ENCODE measurements at places on chromosomes 11 and 22.

GRCh38 chr11:32388871-32389770 lies 46.2 kb downstream of the WT1 start:
- DNase-seq, result no peak

GRCh38 chr11:79366218-79366617 lies 74.6 kb downstream of the TENM4 start:
- no peak for DNase-seq

- no peak for DNase-seq
Measured at GRCh38 chr11:27807596-27807995, 107.3 kb upstream of the BDNF start.

DNA sequence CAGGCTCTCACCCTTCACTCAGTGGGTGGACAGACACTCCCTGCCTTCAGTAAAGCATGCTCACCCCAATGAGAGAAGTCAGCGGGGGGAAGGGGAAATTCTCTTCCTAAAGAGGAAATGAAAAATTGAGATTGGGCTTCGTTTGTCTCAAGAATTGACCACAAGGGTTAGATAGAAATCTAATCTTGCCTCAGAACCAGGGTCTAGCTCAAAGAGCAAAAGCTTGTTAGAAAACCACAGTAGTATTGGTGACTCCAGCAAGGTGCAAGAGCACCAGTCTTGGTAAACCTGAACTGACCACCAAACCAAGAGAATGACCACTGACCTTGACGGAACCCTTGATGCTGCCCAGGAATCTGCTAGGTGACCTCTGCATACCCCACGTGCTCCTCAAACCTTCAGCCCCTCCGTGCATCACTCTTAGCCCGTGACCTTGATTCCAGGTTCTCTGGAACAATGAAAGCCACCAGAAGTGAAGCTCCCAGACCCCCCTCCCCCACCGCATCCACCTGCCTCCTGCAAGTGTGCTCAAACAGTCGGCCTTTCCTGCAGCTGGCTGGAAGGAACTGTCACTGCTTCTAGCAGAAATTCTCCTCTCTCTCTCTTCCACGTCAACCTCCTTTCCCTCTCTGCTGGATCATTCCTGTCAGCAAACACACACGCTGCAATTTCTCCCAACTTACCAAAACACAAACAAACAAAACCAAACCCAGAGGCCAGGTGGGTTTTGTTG lies 3.1 kb upstream of the TMA7B start:
- no peak for DNase-seq

- DNase-seq, result no peak
Measured at GRCh38 chr11:19746086-19746485, 33.4 kb downstream of the NAV2 start.

GRCh38 chr22:46824980-46825544 lies 62.6 kb downstream of the TBC1D22A start:
- DNase-seq, result no peak

DNA sequence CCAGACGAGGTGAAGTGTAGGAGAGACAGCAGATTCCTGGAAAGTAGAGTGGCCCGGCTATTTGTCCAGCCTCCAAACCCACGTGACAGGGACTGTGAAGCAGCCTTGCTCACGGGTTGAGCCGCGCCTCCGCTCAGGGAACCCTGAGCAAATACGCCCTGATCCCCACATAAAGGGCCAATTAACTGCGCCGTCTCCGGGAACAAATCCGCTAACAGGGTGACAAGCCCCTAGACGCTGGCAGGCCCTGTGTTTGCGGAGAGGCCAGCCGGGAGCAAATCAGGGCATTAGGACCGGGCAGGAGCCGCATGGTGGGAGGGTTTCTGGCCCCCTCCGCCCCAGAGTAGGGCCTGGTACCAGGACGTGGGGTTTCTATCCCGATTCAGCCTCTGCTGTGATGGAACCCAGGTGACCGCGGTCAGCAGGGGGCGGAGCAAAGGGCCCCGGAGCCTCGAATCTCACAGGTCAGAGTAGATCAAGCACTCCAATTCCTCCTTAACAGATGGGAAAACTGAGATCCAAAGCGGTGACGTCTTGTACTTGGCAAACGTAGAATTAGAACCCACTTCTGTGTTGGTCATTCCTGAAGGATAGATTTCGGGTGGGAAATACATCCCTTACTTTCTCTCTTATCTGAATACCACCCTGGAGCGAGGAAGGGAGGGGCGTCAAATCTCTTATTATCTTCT lies 2.0 kb upstream of the ROBO3 start:
- no peak for DNase-seq

- no peak for DNase-seq
Measured at GRCh38 chr11:94652735-94653284, 85.6 kb downstream of the PIWIL4 start.

- no peak for DNase-seq
Measured at GRCh38 chr11:116285026-116285425, 487.8 kb downstream of the BUD13 start.

GRCh38 chr11:105783216-105783615 lies 173.3 kb downstream of the GRIA4 start:
- DNase-seq, result no peak

- no peak for DNase-seq
Measured at GRCh38 chr22:33631777-33632176, 288.5 kb downstream of the LARGE1 start.

- DNase-seq, result no peak
Measured at GRCh38 chr11:59247531-59248227, 35.0 kb upstream of the MPEG1 start.

GRCh38 chr22:28231441-28231840 lies 312.4 kb upstream of the PITPNB start:
- DNase-seq, result no peak

GRCh38 chr11:94926271-94926625 lies 47.1 kb downstream of the CWC15 start:
- no peak for DNase-seq

DNA sequence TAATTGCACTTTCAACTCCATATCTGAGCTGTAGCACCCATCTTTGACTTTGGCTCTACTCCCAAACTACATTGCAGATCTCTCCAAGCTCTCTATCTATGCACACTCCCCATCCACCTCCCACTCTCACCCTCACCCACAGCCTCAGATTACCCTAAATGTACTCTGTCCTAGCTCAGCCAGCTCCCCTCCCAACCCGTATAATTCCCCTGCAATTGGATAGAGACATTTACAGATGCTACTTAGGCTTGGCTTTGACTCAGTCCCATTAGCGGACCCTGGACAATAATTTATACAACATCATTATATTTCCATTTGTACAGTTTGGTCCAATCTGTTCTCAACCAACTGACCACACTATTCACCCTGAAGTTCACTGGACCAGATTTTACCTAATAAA lies 338.9 kb upstream of the ANO3 start:
- DNase-seq, result no peak

GRCh38 chr11:119803726-119804294 lies 74.8 kb upstream of the NECTIN1 start:
- no peak for DNase-seq

DNA sequence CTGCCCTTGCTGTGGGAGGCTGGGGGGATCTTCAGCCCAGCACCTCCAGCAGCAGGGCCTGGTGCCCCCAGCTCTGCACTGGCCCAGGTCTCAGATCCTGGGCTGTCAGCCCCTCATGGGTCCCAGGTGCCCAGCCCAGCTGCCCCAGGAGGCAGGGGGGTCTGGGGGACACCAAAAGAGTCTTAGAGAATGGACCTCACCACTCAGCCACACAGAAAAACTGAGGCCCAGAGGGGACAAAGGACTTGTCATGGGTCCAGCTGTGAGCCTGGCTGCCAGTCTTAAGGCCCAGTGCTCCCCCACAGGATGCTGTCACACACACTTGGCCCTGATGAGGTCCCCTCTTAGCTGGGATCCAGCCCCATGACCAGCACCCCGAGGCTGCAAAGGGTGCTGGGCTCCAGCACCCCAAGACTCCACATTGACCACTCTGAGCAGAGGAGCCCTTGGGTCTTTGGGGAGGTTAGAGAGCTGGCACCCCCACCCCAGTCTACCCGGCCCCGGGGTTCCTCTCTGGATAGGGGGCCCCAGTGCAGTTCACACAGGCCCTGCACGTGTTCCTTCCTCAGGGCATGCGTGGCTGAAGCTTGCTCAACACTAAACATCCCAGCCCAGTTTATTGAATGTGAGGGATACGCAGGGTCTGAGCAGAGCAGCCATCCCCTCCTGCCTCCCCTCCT lies 54.4 kb downstream of the IGLL5 start:
- DNase-seq, result no peak

- DNase-seq, result peak; percentile 72
Measured at GRCh38 chr11:803770-804598, 1.0 kb downstream of the PIDD1 start.

DNA sequence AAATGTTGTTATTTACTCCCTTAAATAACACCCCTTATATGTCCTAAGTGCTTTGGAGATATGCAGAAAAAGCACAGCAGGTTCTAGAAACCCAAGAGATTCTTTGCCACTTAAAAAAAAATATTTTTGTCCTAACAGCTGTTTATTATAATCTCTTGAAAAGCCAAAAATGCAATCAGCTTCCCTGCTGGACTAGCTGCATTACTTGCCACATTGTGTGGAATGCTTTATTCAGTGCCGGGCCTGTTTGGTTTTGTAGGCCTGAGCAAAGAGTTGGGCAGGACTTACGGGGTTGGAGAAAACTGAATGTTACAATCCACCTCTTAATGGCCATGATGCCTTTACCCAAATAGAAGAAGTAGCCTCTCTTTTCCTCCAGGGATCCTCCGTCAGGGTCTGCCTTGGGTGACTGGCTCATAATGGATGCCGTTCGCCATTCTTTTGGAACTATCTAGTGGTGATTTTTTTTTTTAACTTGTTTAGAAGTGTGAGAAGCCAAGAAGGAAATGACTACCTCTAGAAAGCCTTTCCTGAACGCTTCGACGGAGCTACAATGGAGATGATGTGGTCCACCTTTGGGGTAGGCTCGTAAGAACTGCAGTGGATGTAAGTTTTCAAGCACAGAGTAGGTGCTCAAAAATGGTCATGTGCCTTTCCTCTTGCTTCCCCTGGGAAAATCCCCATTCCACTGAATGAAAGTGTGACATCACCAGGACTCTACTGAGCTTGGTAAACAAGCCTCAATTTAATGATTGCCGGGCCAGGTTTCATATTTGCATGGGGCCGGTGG lies 241.3 kb upstream of the NCAM1 start:
- DNase-seq, result no peak

GRCh38 chr11:58650496-58650895 lies 28.0 kb downstream of the CNTF start:
- DNase-seq, result no peak

GRCh38 chr11:68329978-68330699 lies 17.7 kb downstream of the LRP5 start:
- DNase-seq, result no peak

- no peak for DNase-seq
Measured at GRCh38 chr11:10990637-10991193, 132.9 kb upstream of the ZBED5 start.

GRCh38 chr11:47406896-47407745 lies 1.3 kb upstream of the SLC39A13 start:
- no peak for DNase-seq

GRCh38 chr11:73312851-73313327 lies 4.8 kb downstream of the ARHGEF17 start:
- DNase-seq, result no peak

- no peak for DNase-seq
Measured at GRCh38 chr11:133506023-133506422, 26.3 kb downstream of the OPCML start.

DNA sequence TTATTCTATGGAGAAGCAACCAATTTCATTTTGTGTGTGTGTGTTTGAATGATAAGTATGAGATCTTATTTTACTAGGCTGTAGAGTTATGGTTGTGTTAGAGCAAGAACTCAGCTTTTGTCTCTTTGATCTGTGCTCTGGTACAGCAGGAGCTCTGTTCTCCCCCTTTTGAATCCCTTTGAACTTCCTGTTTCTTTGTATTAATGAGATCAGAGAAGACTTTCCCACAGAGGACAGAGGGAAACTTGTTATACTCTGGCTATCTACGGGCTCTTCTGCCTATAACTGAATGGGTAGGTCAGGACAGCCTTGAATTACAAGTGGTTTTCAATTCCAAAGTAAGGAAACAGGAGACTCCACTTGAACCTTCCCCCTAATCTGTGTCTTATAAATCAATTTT lies 1015.0 kb upstream of the RAG2 start:
- no peak for DNase-seq

GRCh38 chr22:26172389-26172990 lies 3.2 kb downstream of the SEZ6L start:
- peak; percentile 27 for DNase-seq

GRCh38 chr11:124359566-124359965 lies 24.7 kb downstream of the OR8B2 start:
- no peak for DNase-seq

- no peak for DNase-seq
Measured at GRCh38 chr11:128302425-128303186, 284.8 kb downstream of the ETS1 start.

DNA sequence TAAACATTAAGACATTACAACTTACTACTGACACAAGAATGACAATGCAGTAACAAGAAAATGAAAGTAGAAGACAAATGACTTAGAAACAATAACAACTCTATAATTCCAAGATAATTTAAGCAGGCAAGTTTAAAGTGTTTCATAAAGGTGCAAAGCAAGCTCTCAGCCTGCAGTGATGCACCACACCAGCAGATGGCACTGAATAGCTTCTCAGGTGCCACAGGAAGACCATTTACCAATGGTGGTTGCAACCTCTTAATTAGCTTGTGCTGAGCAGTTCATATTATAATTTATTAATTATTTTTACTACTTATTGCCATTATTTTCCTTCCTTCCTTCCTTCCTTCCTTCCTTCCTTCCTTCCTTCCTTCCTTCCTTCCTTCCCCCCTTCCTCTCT lies 60.6 kb downstream of the NXPE2 start:
- DNase-seq, result no peak

- no peak for DNase-seq
Measured at GRCh38 chr11:37038911-37039310, 440.9 kb upstream of the RAG2 start.

DNA sequence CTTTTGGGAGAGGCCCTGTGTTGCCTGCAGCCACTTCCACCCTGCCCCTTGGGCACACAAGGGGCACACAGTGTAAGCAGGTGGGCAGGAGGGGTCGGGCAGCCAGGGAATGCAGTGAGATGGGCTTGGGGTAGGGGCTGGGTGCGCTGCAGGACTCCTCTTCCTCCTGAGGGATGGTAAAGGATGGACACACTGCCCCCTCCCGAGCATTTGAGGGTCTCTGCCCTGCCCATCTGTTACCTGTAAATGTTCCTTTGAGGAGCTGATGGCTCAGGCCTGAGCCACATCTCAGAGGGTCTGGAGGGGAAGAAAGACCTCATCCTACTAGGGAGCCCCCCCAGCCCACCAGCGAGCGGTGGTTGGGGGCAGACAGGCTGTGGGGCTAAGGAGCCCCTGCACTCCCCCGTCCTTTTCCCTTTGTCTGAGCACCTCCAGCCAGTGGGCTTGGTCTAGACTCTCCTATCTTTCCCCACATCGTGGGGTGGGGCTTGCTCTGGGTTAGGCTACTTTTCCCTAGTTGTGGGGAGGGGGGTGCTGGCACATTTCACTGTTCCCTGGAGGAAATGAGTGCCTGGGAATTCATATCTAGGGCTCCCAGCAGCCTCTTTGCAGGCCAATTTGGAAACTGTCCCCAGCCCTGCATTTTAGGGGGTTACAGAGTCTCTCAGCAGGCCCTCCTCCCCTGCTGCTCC lies 1.7 kb upstream of the TSSC4 start:
- DNase-seq, result no peak

DNA sequence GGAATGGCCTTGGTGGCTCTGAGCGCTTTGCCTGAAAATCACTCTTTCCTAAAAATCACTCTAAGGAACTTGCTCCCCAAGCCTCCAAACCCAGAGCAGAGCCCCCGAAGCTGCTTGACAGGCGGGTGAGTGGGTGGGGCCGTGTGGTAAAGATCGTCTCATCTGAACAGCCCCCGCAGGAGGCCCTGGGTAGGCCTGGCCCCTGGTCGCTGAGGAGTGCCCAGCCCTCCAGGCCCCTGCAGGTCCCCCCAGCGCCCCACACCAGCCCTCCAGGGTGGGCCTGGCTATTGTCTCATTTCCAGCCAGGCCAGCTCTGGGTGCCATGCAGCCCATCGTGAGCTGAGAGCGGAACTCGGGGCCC lies 17.2 kb upstream of the PIM3 start:
- DNase-seq, result no peak

Data from NCI-H187 (cell line).